Stimulated activated CD4-positive, alpha-beta T cell treated with anti-CD3 and anti-CD28 coated beads, Interleukin-15, amount 100 ng/mL, for 1 hour (primary cell): ENCODE measurements at places on chromosomes 1 and 21.

GRCh38 chr21:16519036-16519435, 789.3 kb downstream of the USP25 start:
- DNase-seq = no peak

GRCh38 chr1:17011439-17012307, at the start of gene ATP13A2:
Gene ATP13A2 (minus strand): TSS chr1:17011928. CDS start chr1:17011738, 190 bp downstream.
- DNase-seq = peak; percentile 78

- no peak for DNase-seq
These were observed 448.1 kb upstream of the B3GALT2 start for GRCh38 chr1:193634470-193634869.

- DNase-seq = no peak
These were observed 91.6 kb upstream of the CHODL start for GRCh38 chr21:18153063-18153462.

DNA sequence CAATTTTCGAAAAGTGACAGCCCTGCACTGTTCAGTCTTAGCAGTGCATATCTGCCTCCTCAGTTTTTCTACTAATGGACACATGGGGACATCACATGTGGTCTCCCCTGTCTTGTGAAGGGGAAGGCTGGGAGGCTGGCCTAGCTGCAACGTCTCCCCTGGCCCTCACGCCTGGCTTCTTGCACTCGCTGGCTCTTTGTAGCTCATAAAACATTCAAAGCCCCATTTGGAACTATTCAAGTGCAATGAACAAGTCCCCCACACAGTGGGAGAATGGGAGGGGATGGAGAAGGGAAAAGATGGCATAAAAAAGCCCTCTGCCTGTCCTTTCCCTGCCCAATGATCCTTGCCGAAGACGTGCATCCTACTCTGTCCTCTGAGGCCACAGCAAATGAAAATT, 73.6 kb downstream of the PGBD5 start:
- DNase-seq = no peak

- no peak for DNase-seq
These were observed 53.8 kb upstream of the NUF2 start for GRCh38 chr1:163267962-163268361.

GRCh38 chr21:44718571-44718970, 7.2 kb upstream of the TSPEAR start:
- DNase-seq = no peak

- peak; percentile 75 for DNase-seq
These were observed 18.6 kb downstream of the KCNQ4 start for GRCh38 chr1:40802078-40802741.
